Left ventricle myocardium superior (tissue), 1 donor: ENCODE measurements at places on chromosomes 5 and 9. TPM values are rescaled to one million over a fixed set of nuclear protein-coding genes. Genes with fewer than 3 reads are reported as not detected.

The ARL10 gene
- 4.4 TPM for total RNA-seq

The TMEM174 gene
- total RNA-seq, result not detected

The ZNG1F gene
- 9.4 TPM for total RNA-seq

The GDA gene
- 2.0 TPM for total RNA-seq

The MSX2 gene
- 1.9 TPM for total RNA-seq

The DMRT3 gene
- total RNA-seq, result not detected

GRCh38 chr9:22278426-22278825 lies 168.2 kb upstream of the DMRTA1 start:
- DNase-seq, result no peak

DNA sequence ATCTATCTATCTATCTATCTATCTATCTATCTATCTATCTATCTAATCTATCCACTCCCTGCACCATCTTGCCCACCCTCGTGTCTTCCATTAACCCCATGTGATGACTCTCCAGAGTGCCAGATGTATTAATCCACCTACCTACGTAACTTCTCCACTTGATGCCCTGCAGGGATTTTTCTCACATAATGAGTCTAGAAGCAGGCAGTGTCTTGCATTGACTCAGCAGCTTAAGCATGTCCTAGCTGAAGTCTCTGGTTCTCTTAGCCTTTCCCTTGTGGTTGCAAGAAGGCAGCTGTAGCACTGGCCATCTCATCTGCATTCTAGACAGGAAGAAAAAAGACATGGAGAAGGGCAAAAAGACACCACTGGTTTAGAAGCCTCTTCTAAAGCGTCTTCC lies 96.7 kb upstream of the ALDH1B1 start:
- no peak for DNase-seq

- no peak for DNase-seq
Observed at GRCh38 chr9:16236882-16237281, 633.6 kb downstream of the BNC2 start.

DNA sequence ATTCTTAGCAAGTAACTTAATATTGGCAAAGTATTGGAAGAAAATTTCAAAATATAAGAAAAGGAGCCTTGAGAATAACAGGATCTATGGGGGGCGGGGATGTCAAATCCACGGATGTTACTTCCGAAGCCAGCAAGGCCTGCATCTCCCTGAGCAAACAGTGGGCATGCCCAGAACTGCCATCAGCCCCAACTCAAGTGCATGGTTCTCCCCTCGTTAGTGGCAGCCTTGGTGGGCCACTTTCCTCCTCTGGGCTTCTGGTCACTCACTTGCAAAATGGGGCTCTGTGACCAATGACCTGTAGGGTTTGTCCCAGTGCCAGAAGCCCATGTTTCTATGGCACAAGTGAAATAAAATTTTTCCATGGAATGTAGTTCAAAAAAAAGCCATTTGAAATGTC lies 27.2 kb upstream of the MED10 start:
- no peak for DNase-seq
